Stimulated activated CD4-positive, alpha-beta T cell treated with anti-CD3 and anti-CD28 coated beads, Interleukin-1b, Interleukin-23, amount 100 ng/mL, for 24 hours (primary cell): ENCODE measurements at places on chromosomes 1 and 21.

DNA sequence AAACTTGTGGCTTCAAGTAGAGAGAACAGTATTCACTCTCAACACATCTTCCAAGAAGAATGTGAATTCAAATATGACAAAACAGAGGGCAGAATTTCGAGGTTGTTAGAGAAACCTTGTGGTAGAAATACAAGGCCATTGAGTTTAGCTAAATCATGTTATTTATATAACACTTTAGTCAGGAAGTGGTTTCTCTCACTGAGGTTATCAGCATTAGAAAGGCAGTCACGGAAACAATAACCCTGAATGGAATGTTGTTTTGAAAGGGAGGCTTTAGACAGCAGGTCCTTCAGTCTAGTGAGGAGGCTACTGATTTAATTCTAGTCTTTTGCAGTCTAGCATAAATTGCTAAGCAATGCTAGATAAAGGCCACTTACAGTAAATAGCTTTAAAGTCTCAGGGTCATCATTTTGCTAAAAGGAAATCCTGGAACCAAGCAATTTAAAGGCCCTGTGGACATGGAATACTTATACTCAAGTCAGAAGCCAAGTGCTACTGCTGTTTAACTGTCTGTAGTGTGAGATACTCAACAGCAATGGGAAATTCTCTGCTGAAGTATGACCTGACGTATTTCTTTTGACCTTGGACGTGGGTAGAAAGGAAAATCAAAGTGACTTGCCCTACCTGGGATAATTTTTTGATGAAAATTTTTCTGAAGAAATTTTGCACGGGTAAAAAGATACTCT lies 89.0 kb upstream of the CHODL start:
- no peak for DNase-seq

GRCh38 chr1:95321531-95321930 lies 87.5 kb downstream of the RWDD3 start:
- DNase-seq: no peak

DNA sequence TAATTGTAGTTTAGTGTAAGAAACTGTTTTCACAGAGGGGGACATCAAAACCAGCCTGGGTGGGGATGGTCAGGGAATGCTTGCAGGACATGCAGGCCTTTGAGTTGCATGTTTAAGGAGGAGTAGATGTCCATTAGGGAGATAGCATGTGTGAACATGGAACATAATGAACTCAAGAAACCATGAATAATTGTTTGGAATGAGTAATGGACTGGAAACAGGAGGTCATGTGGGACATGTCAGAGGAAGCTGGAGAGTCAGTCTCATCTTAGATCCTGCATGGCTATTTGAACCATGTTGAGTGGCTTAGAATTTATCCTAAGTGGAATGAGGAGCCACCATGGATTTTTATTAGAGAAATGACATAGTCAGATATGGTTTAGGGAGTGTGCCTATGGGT lies 86.4 kb downstream of the RPE65 start:
- DNase-seq: no peak

GRCh38 chr1:30704271-30704670 lies 19.1 kb downstream of the MATN1 start:
- DNase-seq: no peak

- no peak for DNase-seq
Measured at GRCh38 chr1:35640380-35641232, 720 bp downstream of the PSMB2 start.

- no peak for DNase-seq
Measured at GRCh38 chr21:28592205-28592865, 400.3 kb downstream of the LTN1 start.
